ENCODE measurements at places on chromosomes 3 and 15.
A peak's percentile ranks its signal among the peaks of the same experiment; 100 is the strongest.

DNA sequence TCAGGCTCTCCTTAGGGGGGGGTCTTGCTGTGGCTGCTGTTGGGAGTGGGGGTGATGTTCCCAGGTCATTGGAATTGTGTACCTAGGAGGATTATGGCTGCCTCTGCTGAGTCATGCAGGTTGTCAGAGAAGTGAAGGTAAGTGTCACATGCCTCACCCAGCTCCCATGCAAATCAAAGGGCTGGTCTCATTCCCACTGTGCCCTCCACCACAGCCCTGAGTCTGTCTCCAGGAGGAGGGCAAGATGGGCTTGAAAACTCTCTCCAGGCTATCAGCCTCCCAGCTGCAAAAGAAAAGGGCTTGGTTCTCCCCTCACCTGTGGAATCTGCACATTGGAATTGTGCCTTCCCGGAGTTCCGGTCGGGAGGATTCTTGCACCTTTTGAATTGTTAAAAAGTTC lies 580.5 kb downstream of the NSUN3 start:
- no peak for DNase-seq

DNA sequence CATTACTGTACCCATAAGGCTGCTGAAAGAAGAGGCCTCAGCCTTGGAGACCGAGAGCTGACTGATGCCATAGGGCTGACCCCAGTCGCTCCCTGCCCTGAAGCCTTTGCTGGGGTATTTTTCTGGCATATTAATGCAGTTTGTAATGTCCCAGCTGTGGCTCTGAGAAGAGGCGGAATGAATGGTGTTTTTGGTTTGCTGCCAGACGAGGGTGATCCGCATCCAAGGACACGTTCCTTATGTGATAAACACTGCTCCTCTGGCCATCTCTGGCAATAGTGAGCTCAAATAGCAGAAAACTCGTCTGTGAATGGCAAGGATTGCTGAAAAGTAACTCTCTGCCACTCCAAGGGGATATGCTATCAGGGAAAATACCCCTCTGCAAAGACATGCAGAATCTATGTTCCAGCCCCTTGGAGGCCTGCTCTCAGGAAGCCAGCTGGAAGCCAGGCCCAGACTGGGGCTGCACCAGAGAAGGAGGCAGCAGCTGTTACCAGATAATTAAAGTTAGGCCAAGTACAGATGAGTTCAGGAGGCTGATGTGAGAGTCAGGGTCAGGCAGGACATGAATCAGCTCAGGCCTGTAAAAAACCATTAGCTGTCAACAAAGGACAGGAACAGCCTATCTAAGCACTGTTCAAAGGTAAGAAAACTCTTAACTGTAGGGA lies 28.9 kb upstream of the KLHL6 start:
- no peak for DNase-seq

- peak; percentile 13 for DNase-seq
Measured at GRCh38 chr3:123027292-123028232, at the start of gene SEMA5B. Gene SEMA5B, minus strand, starts transcription at chr3:123027763. Its CDS starts 66,500 bp downstream, at chr3:122961263.

DNA sequence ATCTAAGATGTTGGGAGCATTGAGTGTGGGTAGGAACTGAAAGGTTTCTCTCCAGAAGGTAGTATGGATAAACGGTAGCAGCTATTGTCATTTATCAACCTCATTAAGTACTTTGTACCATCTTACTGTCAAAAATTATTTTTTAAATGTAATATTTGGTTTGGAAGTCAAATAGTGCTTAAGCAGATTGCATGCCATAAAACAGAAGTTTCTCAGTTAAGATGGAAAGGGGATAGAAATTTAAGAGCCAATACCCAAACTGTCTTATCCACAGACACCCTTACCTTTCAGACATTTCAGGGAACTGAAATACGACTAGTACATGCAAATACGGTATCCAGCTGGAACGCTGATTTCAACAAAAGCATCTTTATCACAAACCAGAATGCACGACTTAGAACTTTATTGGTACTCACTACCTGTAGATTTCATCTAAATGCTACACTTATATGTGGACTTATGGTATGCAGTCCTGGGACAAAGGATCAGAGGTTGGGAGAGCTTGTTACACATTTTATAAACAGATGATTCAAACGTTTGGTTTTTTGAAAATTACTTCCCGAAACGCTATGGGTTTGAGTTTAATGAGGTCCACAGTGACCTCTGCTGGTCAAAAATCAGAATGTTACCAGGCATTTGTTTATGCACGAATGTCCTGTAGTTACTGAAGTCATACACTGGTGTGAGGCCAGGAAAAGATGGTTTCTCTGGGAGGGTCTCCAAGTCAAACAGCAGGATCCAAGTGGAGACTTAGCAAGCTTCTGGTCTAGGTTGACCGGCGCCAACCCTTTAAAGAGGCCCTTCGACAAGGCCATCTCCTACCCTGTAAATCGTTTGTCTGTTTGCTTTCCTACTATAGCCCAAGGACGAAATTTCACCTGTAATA lies 45.7 kb upstream of the DUT start:
- peak; percentile 43 for DNase-seq

DNA sequence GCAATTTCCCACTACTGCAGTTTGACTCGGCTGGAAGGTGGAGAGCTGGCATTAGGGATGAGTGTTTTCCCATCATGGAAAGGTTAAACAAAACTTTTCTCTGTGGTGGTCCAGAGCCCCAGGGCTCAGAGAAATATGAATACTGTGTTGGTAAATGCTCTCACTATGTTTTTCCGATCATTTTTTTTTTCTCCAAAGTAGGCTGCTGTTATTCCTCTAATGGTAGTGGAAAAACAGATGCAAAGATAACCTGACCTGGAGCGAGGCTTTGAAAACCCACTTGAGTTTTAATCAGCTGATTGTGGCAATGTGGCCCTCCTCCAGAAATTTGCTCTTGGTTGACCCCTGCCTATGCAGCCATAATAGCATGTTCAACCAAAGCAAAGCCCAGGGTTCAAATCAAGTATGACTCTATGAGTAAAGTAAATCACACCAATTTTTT lies 320.8 kb upstream of the CTNNB1 start:
- DNase-seq: no peak

DNA sequence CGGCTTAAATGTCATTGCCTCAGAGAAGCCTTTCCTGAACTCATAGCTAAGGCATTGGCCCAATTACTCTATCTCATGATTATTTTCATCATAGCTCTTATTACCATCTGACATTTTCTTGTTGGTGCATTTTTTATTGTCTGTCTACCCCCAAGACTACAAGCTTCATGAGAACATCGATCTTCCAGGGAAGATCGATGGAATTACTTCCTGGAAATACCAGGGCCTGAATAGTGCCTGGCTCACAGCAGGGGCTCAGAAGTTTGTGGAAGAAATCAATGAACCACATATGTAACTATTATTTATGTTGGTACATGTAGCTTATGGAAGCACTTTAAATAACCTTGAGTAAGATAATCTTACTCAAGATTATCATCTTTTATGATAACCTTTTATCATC lies 7.7 kb upstream of the MEF2A start:
- no peak for DNase-seq

GRCh38 chr15:55530861-55531313 lies 22.9 kb upstream of the DNAAF4 start:
- DNase-seq: no peak

- DNase-seq: no peak
Measured at GRCh38 chr3:140170612-140171011, 235.6 kb downstream of the CLSTN2 start.

GRCh38 chr3:48299746-48300712 lies 33.4 kb downstream of the SPINK8 start:
- peak; percentile 43 for DNase-seq

Data from activated CD4-positive, alpha-beta T cell treated with anti-CD3 and anti-CD28 coated beads for 48 hours (primary cell).